Fibroblast of skin of abdomen (primary cell): ENCODE measurements at places on chromosomes 3 and 15.

DNA sequence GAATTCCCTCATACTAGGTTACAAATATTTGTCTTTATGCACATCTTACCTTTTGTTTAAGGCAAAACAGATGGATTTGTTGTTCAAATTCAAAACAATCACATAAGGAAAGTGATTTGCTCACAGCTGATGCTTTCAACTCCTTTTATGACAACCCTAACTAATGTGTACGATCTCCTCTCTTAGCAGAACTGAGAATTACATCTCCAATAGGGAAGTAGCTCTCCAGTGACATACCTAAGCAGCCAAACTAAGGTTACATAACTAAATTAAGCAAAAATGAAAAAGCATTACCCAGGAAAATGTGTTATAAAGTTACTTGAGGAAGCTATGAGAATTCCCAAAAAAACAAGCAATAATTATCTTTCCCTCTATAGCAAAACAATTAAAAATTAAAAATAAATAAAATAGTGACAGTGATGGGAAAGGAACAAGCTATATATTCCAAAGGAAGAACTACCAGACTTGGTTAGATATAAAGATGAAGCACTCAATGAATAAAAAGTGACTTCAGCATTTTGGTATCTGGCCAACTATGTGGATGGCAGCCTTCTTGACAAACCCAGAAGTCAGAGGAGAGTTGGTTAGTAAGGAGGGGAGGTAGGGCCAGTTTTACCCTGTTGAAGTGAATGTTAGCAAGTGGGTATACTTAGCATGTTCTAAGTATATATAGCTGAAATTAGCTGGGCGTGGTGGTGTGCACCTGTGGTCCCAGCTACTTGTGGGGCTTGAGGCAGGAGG lies 32.4 kb downstream of the PEAK1 start:
- peak; percentile 25 for DNase-seq

- DNase-seq: no peak
These were observed 77.9 kb upstream of the SAMMSON start for GRCh38 chr3:69921651-69922050.

- peak; percentile 79 for DNase-seq
These were observed 97.4 kb downstream of the STAC start for GRCh38 chr3:36477655-36478054.

DNA sequence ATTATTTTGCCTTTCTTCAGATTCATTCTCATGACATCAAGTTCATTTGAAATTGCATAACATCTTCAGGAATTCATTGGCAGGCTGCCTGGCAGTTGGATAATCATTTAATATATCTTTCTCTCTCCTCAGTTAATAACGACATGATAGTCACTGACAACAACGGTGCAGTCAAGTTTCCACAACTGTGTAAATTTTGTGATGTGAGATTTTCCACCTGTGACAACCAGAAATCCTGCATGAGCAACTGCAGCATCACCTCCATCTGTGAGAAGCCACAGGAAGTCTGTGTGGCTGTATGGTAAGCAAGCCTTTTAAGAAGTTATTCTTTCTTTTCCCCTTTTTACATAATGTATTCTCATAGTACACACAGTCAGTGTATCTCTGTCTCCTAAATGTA lies 38.2 kb downstream of the TGFBR2 start:
- peak; percentile 85 for DNase-seq

- DNase-seq: peak; percentile 26
These were observed 6.5 kb downstream of the GCSAM start for GRCh38 chr3:112126511-112126911.

DNA sequence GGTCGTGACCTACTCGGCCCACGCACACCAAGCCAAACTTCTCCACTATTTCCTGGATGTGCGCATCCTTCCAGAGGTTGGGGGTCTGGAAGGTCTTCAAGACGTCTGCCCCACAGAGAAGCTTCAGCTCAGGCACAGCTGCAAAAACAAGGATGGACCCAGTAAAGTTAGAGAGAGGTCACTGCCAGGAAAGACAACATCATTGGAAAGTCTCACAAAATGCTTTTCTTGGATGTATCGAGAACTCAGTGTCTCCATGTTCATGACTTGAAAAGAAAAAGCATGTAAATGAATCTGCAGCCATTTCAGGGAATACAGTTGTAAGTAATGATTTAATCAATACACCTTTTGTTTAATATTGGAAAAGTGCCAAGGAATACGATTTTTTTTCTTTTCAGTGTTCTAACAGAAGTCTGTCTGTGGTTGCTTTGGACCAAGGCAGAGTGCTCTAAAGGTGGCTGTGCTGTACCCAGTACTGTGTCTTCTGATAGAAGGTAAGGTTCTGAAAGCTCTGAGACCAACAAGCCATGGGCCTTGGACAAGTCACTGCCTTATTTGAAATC lies 21.8 kb upstream of the RBP1 start:
- no peak for DNase-seq
